ENCODE measurements at places on chromosomes 11 and 22.

DNA sequence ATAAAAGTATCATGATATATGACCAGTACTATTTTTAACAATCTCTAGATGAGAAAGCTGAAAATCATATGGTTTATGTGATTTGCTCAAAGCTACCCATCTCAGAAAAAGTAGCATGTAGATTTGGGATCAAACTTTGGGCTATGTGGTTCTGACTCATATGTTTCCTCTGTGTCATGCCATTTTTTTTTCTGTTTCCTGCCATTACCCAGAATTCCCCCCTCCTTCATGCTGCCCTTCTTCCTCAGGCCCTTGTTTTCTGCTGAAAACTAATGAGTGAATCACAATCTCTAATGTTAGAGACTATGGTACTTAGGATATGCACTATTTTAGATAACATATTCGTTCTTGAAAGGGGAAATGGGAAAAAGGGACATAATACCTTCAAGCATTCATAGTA, 80.7 kb downstream of the JRKL start:
- DNase-seq: no peak

- no peak for DNase-seq
Measured at GRCh38 chr11:113908098-113908497, 3.5 kb downstream of the HTR3B start.

- DNase-seq: no peak
Measured at GRCh38 chr11:12149672-12150225, 39.4 kb downstream of the MICAL2 start.

GRCh38 chr22:20001082-20001638, 15.5 kb downstream of the ARVCF start:
- DNase-seq: no peak

- DNase-seq: no peak
Measured at GRCh38 chr22:41690476-41690875, 1.8 kb upstream of the SNU13 start.
